CD4-positive, alpha-beta T cell treated with Interleukin-21 for 1 hour (primary cell): ENCODE measurements at places on chromosomes 3 and 15.

DNA sequence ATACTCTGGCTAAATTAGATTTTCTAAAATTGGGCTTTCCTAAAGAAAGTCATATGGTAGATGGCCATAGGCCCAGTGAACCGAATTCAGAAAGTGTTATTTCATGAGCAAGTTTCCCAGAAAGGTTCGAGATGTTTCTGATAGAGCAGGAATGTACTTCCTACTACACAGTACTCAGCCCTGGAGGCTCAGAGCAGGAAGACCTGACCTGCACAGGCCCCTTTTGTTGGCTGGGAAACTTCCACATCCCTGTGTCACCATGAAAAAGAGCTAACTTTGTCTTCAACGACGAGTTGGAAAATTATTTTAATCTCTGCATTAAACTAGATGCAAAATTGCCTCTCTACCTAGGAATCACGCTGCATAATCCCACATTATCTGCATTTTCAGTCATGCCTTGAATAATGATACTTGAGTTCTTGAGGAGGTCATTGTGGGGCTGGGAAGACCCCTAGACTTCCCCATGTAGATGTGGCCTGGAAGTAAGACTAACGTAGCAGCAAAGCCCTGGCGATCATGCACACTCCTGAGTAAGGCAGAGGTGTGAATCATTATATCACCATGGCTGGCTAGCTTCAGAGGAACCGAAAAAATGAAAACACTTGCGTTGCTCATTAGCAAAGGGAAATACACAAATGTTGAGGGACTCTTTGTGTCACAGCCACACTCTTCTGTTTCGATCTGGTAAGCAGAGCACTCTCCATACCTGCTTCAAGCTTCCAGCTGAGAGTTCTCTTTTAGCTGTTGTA lies 47.1 kb downstream of the CMTM7 start:
- no peak for DNase-seq

- no peak for DNase-seq
These were observed 9.2 kb downstream of the MFSD1 start for GRCh38 chr3:158810823-158811724.

- no peak for DNase-seq
These were observed 39.0 kb downstream of the UNC13C start for GRCh38 chr15:54017251-54017650.

- no peak for DNase-seq
These were observed 170.4 kb downstream of the P3H2 start for GRCh38 chr3:189950258-189950657.

GRCh38 chr3:98359993-98360675 lies 6.5 kb downstream of the OR5K4 start:
- peak; percentile 2 for DNase-seq

DNA sequence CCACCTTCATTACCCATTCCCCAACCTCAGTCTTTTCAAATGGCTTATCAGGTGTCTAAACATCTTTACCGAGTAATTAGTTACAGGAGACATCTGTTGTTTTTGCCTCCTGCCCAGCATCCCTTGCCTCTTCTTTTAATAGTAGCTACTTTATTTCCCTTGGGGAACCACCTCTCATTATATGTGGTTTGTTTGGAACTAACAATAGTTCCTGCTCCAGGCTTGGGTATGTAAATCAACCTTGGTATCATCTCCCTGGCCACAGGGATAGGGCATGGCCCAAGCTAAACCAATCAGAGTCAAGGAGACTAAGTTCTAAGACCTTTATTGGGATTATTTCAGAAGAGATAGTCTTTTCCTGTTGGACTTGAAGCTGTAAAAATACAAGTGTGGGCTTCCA lies 76.6 kb downstream of the ETV5 start:
- DNase-seq, result no peak

- DNase-seq, result no peak
These were observed 59.5 kb upstream of the TIPARP start for GRCh38 chr3:156614642-156615511.

- no peak for DNase-seq
These were observed 2.4 kb downstream of the MB21D2 start for GRCh38 chr3:192915304-192915703.

DNA sequence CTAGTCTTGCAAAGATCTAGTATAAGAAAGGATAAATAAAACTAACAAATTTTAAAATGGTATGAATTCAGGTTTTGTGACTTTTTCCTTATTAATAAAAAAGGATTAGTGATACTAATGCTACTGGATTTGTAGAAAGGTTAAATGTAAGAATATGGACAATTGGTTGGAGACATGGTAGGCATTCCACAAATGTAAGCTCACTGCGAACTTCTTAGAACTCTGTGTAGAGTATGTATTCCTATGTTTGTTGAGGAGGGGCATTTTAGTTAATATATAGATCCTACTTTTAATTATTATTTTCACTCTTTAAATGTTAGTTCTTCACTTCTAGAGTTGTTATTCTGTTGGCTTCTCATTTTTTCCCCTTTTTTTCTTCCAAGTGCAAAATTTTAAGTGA lies 414.3 kb downstream of the RBMS3 start:
- DNase-seq, result no peak

GRCh38 chr3:13528217-13528867 lies 20.6 kb upstream of the FBLN2 start:
- no peak for DNase-seq

DNA sequence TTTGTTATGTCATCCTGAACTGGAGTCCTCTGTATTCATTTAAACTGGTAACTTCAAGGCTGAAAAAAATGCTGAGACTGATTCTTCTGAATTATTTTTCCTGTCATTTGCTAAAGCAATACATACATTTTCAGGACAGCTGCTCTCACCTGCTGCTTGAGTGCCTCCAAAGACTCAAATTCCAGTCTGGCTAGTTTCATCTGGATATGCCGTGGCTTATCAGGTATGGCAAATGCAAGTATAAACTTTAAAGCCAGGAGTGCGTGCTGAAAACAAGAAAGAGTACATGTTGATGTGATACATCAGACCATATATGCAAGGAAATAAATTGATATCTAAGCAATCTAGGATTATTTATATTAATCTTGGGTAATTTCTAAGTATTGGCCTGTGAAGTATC lies 146.1 kb downstream of the SNRK start:
- DNase-seq, result no peak

- no peak for DNase-seq
These were observed 314.1 kb upstream of the TGFBR2 start for GRCh38 chr3:30292192-30292893.

- DNase-seq, result no peak
These were observed 478.0 kb downstream of the GABRG3 start for GRCh38 chr15:27448986-27449385.

DNA sequence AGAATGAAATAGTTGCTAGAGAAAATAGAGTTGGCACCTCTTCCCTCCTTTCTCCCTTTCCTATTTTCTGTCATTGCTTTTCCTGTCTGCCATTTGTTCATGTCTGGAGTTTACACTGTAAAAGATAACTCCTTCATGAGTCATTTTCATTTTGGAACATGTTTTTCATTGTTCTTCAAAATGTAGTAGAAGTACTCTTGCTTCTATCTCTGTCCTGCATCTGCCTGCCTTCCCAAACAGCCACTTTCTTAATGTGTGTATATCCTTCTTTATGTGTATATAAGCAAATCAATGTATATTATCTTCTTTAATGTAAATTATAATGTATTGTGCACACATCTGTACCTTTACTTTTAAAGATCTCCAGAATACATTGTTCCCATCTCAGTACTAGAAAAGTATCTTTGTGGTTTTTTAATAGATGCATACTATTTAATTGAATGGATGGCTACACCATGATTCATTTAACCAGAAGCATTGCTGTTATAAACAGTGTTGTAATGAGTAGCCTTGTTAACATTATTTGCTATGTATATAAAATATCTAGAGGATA lies 41.1 kb downstream of the TSC22D2 start:
- no peak for DNase-seq

DNA sequence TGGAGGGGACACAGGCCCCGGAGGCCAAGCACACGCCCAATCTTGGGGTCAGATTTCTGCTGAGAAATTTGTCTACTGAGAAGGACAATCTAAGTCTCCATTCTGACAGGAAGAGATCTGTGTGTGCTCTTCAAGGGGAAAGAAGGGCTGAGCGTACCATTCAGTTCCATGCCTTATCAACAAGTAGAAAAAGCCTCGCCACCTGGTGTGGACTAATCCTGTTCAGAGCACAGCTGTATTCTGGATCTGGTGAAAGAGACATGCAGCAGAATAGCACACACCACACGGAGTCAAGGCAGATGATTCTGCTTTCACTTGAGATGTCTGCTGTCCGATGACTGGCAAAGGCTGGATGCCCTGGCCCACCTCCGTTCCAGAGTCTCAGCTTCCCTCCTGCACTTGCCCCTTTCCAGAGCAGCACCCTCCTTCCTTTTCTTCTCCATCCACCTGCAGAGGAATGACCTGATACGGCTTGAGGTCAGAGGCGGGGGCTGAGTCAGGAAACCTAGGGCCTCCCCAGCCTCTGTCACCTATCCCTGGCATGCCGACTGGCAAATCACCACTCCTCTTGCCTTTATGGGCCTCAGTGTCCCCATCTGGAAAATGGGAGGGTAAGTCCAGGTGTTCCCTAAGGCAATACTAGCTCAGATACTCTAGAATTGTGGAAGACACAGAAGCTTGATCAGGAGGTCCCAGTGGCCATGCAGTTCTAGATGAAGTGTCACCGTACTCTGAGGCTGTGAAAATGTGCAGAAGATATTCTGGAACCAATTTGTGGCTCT lies 36.9 kb upstream of the CTSH start:
- no peak for DNase-seq

DNA sequence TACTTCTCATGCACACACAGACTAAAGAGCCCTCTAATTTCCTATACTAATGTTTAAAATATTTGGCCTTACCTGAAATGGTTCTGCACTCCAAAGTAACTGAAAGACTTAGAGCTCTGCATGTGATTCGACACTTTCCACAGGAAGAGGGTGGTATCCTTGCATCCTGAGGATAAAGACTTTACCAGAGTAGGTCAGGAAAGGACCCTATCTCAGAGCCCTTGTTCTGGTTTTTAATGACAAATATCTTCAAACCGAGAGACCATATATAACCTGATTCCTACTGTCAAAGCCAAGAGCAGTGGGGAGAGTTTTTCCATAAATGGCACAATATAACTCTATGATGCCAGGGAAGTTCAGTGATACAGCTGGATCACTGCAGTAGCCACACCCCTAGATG lies at the start of gene GP5:
Gene GP5, minus strand, starts transcription at position 101 of the 400 bp plus-strand sequence. CDS start 984 bp downstream, outside the sequence.
- DNase-seq, result no peak
